ENCODE measurements at places on chromosomes 5 and 9.
A peak's percentile ranks its signal among the peaks of the same experiment; 100 is the strongest.

DNA sequence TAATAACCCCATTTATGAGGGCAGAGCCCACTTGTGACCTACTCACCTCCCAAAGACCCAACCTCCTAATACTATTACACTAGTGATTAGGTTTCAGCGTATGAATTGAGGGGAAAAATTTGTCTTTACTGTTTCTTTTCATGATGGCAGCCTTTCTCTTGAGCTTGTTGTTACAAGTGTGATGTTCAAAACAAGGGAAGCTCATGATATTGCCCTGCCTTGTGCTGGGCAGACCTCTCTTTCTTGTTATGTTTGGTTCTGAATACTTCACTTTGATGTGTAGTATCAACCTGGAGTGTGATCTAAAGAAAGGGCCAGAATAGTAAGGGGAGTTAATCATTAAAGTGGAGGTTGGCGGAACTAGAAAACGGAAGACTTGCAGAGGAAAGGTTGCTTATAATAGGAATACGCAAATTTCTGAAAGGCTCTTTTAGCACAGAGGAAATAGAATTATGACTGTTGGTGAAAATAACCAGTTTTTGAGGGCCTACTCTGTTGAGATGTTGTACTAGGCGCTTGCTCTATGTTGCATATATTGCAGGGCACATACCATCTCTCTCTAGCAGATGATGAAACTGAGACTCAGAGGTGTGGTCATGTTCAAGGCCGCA is 68.2 kb downstream of the MELK start:
- DNase-seq, result no peak

- no peak for DNase-seq
Measured at GRCh38 chr9:134289241-134289875, 36.9 kb upstream of the RXRA start.

DNA sequence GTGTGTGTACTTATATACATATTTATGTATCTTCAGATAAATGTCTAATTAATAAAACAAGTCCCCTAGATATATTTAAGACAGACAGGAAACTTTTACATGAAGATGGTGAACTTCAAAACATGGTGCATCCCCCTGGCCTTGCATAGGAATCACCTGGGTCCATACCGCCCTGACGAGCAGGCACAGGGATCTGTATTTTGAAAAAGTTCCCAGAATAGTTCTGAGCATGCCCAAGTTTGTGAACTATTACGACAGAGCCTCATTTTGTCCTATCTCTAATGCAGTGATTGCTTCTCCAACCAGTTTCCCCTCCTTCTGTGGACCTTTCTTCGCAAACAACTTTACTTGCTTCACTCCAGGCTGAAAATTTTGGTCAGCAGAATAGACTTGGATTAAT is 98.1 kb downstream of the APBA1 start:
- no peak for DNase-seq

- peak; percentile 37 for DNase-seq
Measured at GRCh38 chr5:36414869-36415282, 113.2 kb upstream of the RANBP3L start.

DNA sequence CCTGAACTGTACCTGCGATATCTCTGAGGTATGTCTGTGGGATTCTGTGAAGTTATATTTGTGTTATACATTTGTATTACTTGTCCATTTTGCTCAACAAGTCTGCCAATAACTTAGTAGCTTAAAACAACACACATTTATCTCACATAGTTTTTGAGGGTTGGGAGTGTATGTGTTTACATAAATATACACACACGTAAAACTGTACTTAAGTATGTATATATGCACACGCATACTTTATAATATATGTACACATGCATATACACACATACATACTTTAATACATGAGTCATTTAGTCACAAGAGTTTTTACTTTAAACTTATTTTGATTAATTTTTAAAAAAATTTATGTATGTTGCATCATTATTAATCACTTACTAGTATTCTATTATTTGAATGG is 205.9 kb upstream of the EDIL3 start:
- no peak for DNase-seq

- no peak for DNase-seq
Measured at GRCh38 chr9:69013382-69013727, 558 bp downstream of the PRKACG start.

GRCh38 chr9:13439685-13440476 is 160.4 kb upstream of the MPDZ start:
- DNase-seq, result no peak

DNA sequence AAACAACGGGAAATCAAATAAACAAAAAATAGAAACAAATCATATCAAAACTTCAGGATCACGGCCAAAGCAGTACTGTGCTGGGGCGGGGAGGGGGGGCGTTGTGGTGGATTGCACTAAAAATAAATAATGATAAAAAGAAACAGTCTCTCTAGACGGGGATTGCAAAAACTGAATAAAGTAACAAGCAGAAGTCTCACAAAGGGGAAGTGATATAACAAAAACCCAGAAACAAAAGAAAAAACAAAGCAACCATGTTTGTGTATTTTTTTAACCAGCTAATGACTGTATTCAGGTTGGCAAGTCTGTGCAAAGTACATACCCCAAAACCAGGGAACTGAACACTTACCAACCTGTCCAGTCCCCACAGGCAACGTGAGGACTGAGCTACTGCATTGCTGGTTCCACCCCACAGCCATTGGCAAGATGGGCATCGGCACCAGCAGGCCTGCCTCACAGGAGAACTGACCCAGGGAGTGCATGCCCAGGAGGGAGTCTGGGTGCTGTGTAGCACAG is 24.1 kb downstream of the BICD2 start:
- no peak for DNase-seq

- DNase-seq, result no peak
Measured at GRCh38 chr5:59276917-59277372, 616.6 kb downstream of the PDE4D start.

GRCh38 chr5:126067404-126067803 is 355.8 kb upstream of the GRAMD2B start:
- no peak for DNase-seq

DNA sequence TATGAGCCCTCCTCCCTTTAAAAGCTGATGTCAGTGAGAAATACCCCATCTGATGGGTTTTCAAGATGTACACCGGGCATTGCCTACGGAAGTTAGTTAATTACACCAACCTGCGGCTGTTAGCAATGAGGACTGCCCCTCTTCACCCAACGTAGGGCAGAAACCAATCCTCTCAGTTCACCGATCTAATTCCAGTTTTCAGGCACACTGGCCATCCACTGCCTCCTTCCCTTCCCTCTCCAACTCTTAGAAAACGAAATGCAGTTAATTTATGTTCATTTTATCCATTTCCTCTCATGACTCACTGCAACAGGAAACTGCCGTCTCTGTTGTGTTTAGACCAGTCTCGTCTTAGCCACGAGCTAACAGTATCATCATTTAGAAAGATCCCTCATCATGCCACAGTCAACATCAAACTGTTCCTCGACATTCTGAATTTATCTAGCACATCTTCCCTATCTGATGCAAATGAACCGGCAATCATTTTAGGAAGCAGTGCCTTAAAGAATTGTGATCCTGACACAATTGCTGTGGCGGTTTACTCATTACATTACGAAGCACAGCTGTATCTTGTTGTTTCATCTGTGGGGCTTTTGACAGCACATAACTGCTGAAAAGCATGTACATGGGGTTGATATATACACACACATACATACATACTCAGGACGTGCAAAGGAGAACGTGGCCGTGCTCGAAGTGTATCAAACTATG is 168.6 kb downstream of the EFNA5 start:
- DNase-seq, result peak; percentile 74

- DNase-seq, result peak; percentile 46
Measured at GRCh38 chr5:32707418-32707997, 3.6 kb upstream of the NPR3 start.

- DNase-seq, result no peak
Measured at GRCh38 chr9:131441441-131441840, 47.6 kb downstream of the PRRC2B start.

GRCh38 chr5:100683881-100684280 is 148.7 kb downstream of the FAM174A start:
- no peak for DNase-seq

DNA sequence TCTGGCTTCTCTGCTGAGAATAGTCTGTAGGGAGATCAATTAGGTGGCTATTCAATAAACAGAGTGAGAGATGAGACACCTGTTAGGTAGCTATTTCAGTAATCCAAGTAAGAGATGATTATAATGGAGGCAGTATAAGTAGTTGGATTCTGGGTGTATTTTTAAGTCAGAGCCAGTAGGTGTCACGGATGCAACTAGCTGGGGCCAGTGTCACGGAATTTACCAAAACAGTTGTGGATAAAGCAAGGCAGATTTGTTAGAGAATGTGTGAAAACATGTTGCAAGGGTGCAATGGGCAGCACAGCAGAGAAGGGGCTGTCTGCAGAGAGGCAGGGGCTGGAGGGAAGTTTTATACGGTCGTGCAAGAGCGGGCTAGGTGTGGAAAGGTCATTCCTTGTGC is 114.9 kb downstream of the RASGRF2 start:
- DNase-seq, result no peak

DNA sequence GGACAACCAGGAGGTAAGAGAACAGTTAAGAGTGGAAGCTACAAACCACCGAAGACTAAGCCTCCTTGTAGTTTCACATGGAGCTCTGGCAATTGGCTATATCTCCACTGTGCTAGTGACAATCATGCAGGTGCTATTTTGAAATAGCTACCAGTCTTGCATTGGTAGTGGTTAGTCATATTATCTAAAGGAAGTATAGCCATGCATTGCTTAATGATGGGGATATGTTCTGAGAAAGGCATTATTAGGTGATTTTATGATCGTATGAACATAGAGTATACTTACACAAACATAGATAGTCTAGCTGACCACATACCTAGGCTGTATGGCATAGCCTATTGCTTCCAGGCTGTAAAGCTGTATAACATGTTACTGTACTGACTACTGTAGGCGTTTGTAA is 28.4 kb downstream of the HSDL2 start:
- DNase-seq, result no peak

DNA sequence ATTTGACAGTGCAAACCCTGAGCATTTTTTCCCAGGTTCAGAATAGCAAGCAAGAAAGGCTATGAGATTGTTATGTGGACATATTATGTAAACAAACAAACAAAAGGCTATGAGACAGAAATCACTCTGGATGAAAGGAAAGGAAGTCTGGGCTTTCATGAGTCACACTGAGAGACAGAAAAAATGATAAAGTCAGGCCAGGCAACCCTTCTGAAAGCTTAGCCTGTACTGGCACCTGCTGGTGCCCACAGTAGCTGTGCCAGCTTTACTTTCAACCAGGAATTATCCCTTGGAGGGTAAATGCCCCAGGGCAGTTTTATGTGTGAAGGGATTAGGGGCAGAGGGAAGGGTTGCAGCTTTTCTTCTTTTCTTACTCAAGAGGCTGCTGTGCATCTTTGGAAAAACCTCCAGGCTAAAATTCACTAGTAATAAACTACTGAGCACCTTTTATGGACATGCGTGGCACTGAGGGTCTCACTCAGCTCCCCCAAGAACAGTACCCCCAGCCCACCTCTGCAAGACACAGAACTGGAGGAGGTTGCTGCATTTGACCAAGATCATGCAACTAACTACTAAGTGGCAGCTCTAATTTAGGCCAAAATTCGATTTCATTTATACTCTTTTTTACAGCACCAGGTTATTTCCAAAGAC is 41.7 kb downstream of the ACTL7B start:
- DNase-seq, result no peak

DNA sequence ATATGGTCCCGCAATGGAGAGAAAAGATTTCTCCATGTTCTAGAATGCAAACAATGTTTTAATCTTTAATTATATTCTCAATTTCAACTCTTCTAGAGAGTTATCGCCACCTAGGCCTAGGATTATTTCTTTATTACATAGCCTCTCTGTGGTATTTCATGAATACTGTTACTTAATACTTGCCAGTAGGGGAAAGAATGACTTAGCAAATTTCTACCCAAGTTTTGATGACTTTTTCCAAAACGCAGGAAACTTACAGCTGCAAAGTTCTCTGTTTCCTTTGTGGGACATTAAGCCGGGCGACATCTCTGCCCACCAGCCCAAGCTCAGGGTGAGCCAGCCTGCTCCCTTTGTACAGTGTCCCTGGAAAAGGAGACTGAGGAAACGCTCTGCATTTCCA is 73.8 kb downstream of the MED27 start:
- DNase-seq, result no peak

DNA sequence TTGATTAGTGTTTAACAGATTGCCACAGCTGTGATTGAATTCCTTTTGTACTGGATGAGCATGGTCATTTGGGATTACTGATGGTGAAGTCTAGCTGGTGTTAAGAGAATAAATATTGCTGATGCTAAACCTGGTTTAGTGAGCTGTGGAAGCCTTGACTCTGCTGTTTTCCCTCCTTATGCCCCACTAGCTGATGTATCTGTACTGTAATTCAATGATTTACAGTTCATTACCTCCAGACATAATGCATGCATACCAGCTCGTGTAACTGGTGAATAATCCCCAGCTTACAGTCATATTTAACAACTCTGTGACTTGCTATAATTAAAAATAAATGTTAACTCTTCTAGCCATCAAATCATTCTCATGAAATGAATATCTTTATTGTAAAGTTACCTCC is 1.7 kb upstream of the CMYA5 start:
- DNase-seq, result no peak

GRCh38 chr5:53713978-53714666 is 153.7 kb downstream of the NDUFS4 start:
- no peak for DNase-seq

DNA sequence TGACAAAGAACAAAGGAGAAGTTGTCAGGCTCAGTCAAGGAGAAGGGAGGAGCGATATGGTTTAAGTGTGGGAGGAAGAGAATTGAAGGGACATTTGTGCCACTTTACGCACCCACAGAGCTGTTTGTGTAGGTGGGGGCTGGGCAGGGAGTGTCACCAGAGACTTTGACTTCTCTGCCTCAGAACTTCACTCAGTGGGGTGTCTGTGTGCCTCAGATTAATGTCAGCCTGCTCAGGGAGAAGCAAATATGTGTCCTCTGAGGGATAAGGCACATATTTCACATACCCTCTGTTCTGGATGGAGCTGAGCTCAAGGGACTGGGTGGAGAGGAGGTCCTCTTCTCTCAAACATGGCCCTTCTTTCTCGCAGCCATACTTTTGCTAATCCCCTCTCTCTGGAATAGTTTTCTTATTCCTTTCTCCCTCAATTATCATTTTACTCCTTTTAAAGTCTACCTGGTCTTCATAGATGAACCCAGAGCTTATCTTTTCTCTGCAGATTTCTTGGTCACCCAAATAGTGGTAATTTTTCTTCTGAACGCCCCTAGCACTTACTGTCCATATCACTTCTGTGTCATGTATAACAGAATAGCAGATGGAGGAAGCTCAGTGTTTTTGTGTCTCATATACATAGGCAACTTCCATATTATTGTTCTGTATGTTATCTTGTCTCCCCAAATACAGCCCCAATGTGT is 77.0 kb downstream of the IQGAP2 start:
- DNase-seq, result no peak

DNA sequence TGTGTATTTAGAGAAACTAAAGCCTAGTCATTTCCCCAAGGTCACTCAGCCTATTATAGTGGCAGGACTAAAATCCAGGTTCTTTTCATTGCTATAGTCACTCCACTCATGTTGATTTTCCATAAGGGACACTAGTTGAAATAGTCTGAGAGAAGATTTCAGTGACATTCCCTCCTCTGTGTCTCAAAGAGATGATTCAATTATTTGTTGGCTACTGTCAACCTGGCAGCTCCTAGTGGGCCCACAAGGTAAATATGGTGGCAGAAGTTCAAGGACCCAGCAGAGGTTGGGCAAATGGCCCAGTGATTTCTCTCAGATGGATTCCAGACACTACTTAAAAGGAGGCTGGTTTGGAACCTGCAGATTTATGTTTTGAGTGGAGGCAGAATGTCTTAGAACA is 48.1 kb downstream of the G3BP1 start:
- no peak for DNase-seq
